ENCODE measurements at places on chromosomes 2 and 18. TPM values are rescaled to one million over a fixed set of nuclear protein-coding genes. Genes with fewer than 3 reads are reported as not detected.

GRCh38 chr2:64223055-64223454 is 78.8 kb upstream of the PELI1 start:
- H3K27me3 ChIP-seq, result no peaks in the 10 kb centered on the region
- peak overlapping the region; percentile 36 for H3K27ac ChIP-seq
- no peak for DNase-seq
- no peaks in the 10 kb centered on the region for H3K36me3 ChIP-seq
- H3K4me1 ChIP-seq, result peaks cover 57% of the 10 kb centered on the region

DNA sequence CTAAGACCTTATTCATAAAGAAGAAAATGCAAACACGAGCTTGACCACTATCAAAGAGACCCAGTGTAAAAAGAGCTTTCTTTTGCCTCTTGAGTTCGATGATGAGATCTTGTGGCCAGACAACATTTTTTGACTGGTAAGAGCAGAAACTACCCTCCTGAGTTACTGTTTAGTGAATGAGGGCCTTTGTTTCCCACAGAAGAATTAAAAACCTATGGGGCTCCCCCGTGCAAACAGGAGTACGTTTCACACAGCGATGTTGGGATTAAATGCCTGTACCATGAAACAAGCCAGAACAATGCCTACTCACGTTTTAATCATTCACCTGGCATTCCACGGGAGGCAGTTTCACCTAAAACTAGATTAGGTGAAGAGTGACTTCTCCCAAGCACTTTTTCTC is 36.0 kb downstream of the MYCN start:
- H3K4me3 ChIP-seq, result no peak overlapping the region
- no peak overlapping the region for H3K27ac ChIP-seq
- no peaks in the 10 kb centered on the region for H3K4me1 ChIP-seq
- no peaks in the 10 kb centered on the region for H3K27me3 ChIP-seq
- H3K36me3 ChIP-seq, result no peaks in the 10 kb centered on the region

Gene ERFE
- total RNA-seq, result not detected

Gene LYG2
- not detected for total RNA-seq

Gene NT5C1B
- not detected for total RNA-seq

Gene SLC8A1
- 305 TPM for total RNA-seq

Gene APLF
- 21.7 TPM for total RNA-seq

All from sigmoid colon (tissue), 7 donors.